Adrenal gland (tissue), 19 donors: ENCODE measurements at places on chromosomes 12 and 14. TPM values are rescaled to one million over a fixed set of nuclear protein-coding genes. Genes with fewer than 3 reads are reported as not detected.
A peak's percentile ranks its signal among the peaks of the same experiment; 100 is the strongest.

The PPFIA2 gene
- total RNA-seq = 8.5 TPM

- no peak for DNase-seq
These were observed 48.9 kb downstream of the SMOC1 start for GRCh38 chr14:69928111-69928523.

The OR4E2 gene
- total RNA-seq = not detected

The COX6A1 gene
- total RNA-seq = 721 TPM

DNA sequence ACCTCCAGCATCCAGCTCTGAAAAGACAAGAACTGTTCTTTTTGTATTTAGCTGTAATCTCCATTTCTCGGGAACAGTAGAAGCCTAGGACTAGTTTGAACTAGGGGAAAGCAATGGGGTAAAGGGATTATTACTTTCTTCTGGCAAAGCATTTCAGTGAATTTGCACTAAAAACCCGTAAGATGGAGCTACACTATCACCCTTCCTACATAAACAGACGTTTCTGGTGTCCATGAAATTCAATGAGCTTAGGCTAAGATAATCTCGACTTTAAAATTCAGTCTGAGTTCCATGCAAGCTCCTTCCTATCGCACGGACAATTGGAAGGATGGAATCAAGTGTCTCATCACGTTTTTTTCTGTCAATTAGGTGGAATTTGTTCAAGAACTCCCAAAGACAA, 24.0 kb downstream of the ACSM4 start:
- DNase-seq = no peak

The LTB4R2 gene
- 10.3 TPM for total RNA-seq

DNA sequence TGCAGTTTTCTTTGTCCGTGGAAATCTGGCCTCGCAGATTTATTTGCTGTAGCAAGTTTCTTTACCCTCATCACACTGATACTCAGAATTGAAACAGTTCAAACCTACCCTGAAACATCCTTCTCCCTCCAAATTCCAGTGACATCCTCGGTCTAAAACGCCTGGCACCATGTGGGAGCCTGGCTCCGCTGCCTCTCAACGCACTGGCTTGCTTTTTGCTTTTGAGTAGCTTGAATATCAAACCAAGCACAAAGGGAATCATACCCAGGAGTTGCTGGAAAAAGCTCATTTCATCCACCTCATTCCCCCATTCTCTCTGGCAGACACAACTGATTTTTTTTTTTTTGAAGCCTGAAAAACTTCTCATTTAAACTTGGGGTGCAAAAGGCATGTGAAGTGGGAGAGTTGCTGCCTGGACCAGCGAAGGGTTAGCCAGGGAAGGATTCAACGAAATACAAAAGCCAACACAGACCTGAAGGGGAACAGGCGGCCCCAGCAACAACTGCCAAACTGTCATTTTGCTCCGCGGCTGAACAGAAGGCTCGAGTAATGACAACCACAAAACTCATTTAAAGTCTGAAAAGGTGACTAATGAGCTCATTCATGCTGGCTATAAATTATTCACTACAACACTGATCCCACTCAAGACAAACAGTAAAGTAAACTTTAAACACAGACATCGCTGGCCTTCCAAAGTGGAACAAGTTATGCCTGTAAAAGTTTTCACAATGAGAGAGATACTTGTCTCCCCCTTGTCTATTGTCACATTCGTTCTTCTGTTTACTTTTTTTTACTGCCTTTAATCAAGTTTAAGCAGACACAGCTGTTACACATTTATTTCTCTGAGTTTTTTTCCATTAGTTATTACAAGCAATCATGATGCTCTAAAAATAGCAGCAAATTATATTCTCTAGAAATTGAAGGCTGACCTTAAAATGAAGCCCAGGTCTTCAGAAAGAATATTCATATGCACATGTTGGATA, 12.5 kb upstream of the FOXN3 start:
- DNase-seq = no peak

DNA sequence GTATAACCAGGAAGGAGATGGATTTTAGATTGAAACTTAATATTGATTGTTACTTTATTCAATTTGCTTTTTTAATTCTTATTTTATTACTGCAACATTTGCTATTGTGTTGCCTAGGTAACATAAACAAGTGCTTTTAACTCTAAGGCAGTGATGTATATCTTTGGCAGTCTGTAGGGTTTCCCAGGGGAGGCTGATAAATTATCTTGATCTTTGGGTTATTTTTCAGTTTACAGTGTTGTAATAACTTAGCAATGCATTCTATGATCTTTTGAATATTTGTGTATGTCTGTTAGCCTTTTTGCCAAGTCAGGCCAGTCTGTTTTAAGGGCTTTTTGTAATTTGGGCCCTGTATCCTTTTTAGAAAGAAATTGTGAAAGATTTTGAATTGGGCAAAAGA, 7.8 kb upstream of the DTD2 start:
- DNase-seq = no peak

The CIDEB gene
- total RNA-seq = 40.5 TPM

DNA sequence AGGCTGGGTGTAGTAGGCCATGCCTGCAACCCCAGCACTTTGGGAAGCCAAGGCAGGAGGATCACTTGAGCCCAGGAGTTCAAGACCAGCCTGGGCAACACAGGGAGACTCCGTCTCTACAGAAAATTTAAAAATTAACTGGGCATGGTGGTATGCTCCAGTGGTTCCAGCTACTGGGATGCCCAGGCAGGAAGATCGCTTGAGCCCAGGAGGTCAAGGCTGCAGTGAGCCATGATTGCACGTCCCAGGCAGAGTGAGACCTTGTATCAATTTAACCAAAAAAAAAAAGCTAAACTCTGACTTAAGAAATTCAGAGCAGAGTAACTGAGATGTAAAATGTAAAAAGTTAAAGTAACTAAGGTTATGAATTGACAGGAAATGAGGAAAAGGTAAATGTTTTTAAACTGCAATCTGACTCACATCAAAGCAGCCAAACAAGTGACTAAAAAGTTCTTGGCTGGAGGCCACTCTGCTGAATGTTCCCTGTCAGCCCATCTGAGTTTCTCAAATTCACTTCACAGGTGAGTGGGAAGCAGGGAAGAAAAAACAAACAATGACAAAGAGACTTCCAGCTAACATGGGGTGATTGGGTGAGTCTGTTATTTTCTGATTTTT, 21.3 kb downstream of the PRKD1 start:
- DNase-seq = peak; percentile 54

GRCh38 chr12:120944645-120945217, 33.6 kb upstream of the HNF1A start:
- DNase-seq = peak; percentile 74

The SLC6A13 gene
- total RNA-seq = not detected

GRCh38 chr12:31300783-31301182, 25.2 kb downstream of the SINHCAF start:
- no peak for DNase-seq

The EPYC gene
- not detected for total RNA-seq

The SYT1 gene
- 22.3 TPM for total RNA-seq
